NCI-H2171 treated with DMSO at 0.1 percent for 48 hours (cell line): ENCODE measurements at places on chromosomes 7 and 10.

DNA sequence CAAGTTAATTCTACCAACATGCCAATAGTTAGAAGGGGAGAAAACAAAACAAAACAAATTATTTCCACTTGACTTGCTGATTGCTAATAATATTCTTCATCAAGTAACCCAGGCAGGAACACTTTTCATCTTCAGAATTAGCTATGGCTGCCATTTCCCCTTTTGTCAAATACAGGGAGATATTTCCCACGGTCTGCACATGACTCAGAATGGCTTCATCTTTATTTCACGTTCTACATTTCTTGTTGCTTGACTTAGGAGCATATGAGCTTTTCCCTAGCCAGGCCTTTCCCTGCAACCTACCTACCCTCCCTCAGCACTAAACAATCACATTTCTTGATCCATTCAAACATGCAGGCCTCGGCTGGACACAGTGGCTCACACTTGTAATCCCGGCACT lies 6.5 kb downstream of the CPVL start:
- no peak for DNase-seq

GRCh38 chr10:77915319-77916105 lies 11.0 kb downstream of the DLG5 start:
- no peak for DNase-seq

DNA sequence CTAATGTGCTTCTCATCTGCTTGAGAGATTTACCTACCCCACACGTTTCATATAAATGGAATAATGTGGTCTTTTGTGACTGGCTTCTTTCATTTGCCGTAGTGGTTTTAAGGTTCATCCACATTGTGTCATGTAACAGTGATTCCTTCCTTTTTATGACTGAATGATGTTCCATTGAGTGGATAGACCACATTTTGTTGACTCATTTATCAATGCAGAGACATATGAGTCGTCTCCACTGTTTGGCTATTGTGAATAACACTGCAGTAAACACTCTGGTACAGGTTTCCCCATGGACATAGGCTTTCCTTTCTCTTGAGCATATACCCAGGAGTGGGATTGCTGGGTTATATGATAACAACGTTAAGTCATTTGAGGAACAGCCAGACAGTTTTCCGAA lies 2.0 kb upstream of the AOC1 start:
- DNase-seq, result no peak

DNA sequence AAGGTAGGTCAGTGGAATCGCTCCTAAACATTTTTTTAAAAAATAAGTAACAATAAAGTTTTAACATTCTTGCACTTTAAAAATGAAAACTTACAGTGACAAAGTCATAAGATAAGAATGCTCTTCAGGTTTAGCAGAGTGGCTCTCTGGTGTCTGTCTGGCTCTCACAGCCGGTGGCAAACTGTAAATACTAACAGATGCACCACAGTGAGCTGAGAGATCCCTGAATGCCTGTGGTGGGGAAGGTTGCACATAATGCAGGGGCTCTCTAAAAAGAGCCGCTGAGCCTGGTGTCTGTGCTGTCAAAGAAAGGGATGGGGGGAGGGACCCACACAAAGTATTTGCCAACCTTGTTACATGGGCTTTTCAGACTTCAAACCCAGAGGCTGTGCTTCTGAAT lies 498.3 kb downstream of the CCSER2 start:
- peak; percentile 26 for DNase-seq

GRCh38 chr10:25065761-25066476 lies 49.5 kb downstream of the THNSL1 start:
- DNase-seq, result no peak

DNA sequence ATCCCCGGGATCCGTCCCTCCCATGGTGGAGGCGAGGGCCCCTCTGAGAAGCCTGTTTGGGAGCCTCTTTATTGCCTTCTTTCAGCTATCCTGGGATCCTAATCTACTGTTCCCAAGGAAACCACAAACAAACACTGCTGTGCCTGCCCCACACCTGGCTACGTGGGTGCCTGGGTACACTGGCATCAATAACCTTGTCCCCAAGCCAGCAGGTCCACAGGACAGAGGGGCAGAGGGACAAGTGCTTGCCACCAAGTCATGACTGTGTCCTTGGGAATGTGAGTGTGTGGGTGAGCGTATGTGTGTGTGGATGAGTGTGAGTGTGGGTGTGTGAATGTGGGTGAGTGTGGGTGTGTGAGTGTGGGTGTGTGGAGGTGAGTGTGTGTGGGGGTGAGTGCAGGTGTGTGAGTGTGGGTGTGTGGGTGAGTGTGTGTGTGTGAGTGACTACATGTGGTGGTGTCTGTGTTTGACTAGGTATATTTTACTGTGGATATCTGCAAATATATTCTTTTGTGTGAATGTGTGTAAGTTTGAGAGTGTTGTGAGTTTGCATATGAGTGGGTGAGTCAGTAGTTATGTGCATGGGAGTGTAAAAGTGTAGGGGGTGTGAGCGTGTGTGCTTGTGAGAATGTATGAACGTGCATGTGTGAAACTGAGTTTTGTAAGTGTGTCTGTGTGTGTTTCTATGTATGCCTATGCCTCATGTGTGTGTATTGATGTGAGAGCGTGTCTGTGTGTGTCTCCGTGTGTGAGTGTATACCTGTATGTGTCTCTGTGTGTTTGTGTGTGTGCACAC lies 96.1 kb downstream of the TNS3 start:
- DNase-seq, result peak; percentile 64

DNA sequence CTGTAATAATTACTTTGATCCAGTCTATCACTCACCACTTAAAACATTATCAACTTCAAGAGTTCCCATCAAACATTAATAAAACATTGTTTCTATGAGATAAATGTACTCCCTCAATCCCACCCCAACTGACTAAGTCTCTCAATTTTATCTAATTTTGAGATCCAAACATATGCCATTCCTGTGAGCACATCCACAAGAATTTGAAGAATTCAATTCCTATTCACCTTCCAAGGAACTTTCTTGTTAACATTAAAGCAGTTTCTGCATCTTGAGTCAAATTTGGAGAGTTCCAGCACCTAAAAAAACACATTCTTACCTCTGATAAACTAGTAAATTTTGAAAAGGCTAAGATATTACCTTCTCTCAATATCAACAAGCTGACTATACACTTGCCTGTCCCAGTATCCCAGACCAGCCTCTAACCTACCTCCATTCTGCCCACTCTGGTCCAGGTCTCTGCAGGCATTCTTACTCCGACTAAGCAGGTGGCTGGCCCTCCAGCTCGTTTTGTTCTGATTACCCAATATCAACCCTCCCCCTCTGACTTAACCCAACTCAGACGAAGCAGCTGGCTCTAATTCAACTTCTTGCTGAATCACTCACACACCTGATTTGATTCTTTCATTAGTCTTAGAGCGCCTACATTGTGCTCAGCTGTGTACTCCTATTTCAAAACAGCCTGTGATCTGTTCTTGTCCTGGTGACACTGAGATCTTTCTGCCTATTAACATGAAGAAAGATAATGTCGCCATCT lies 275.2 kb downstream of the IPMK start:
- peak; percentile 62 for DNase-seq

GRCh38 chr7:44922351-44922694 lies 37.0 kb upstream of the PURB start:
- no peak for DNase-seq
